Activated T-helper 2 cell treated with anti-CD3 and anti-CD28 coated beads, Interferon-gamma antibody, Interleukin-2, Interleukin-4, amounts not matched to agents 10 μg/mL and 5 μg/mL and 100 μg/mL, durations not matched to agents 14 hours and 24 hours and 36 hours (primary cell): ENCODE measurements at places on chromosomes 12 and 14. TPM values are rescaled to one million over a fixed set of nuclear protein-coding genes. Genes with fewer than 3 reads are reported as not detected.

Gene CLEC2A
- total RNA-seq, result not detected in 2 replicates

Gene FITM1
- 1.0 and 1.2 TPM in 2 replicates for total RNA-seq

Gene IGF1
- total RNA-seq, result 1.6 and 2.0 TPM in 2 replicates

Gene ETFBKMT
- 0.37 and 0.39 TPM in 2 replicates for total RNA-seq

Gene COPS7A
- total RNA-seq, result 33.0 and 35.6 TPM in 2 replicates

Gene ADCY4
- total RNA-seq, result 1.5 and 2.3 TPM in 2 replicates

Gene HHIPL1
- total RNA-seq, result not detected in 2 replicates

Gene SLC10A1
- total RNA-seq, result not detected in 2 replicates

Gene KLHL33
- total RNA-seq, result 0.07 TPM in 1 of 2 replicates, not detected in the other

Gene C1RL
- total RNA-seq, result 20.2 and 28.7 TPM in 2 replicates

Gene VDR
- total RNA-seq, result 312 and 317 TPM in 2 replicates

Gene RNASE2
- total RNA-seq, result not detected in 2 replicates

Gene TAS2R7
- total RNA-seq, result not detected in 2 replicates

Gene ACTR10
- total RNA-seq, result 38.2 and 39.8 TPM in 2 replicates

Gene USP15
- total RNA-seq, result 82.4 and 91.1 TPM in 2 replicates

DNA sequence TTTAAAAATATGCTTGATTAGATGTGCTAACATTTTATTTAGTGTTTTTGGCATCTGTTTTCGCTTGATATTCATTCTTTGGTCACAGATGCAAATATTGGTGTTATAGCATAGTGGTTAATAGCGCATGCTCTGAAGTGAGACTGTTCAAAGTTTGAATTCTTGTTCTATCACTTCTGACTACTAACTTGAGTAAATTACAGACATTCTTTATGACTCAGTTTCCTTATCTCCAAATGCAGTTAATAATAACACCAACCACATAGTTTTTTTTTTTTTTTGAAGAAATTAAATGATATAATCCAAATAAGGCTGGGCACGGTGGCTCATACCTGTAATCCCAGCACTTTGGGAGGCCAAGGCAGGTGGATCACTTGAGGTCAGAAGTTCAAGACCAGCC is 81.0 kb downstream of the TMX1 start:
- no peak for DNase-seq

GRCh38 chr12:50662116-50662510 is 101.8 kb upstream of the ATF1 start:
- no peak for DNase-seq

DNA sequence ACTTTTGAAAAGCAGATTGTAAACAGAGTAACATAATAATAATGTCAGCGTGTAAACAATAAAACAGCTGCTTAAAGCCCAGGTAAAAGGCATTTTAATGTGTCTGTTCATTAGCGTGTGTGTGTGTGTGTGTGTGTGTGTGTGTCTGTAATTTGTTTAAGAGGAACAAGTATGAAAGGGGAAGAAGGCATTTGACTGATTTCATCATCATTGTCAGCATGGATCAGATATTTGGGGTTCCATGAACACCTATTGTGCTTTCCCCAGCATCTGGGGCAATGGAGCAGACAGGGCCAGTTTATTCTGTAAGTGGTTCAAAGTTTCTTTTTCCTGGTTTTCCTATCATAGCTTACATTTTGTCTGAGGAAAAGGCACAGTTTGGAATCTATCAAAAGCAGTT is 28.9 kb downstream of the SLC25A21 start:
- DNase-seq, result no peak

DNA sequence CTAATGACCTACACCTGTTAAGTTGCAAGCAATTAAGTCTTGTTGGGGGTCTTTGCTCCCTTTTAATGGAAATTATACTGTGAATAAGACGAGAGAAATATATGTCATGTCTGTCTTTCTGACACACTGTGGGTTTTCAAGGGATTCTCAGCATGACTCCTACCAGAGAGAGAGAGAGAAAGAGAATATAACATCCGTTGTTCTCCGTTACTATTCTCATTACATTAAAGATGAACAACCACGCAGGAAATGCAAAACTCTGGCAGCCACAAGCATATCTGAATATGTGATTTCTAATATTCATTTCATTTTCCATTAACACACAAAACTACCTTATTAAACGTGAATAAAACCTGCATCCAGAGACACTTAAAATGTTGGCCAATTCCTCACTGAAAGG is 67.3 kb upstream of the EGLN3 start:
- DNase-seq, result no peak

- no peak for DNase-seq
These were observed 50.6 kb downstream of the FOXA1 start for GRCh38 chr14:37544407-37544806.

DNA sequence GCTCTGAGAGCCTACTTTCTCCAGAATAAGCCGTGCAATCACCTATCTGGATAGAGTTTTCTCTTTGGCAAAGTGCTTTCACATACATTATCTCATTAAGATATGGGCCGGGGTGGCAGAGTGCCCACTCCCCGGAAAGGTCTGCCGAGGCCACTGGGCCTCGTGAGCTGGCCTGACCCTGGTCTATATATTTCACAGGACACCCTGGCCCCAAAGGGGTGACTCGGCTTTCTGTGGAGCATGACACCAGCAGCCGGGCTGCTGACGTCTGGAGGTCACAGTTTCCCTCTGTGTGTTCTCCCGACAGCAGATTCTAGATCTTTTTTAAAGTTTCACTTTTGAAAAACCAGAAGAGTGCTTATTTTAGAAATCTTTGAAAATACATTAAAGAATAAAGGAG is 27.9 kb upstream of the ATP2A2 start:
- DNase-seq, result no peak

DNA sequence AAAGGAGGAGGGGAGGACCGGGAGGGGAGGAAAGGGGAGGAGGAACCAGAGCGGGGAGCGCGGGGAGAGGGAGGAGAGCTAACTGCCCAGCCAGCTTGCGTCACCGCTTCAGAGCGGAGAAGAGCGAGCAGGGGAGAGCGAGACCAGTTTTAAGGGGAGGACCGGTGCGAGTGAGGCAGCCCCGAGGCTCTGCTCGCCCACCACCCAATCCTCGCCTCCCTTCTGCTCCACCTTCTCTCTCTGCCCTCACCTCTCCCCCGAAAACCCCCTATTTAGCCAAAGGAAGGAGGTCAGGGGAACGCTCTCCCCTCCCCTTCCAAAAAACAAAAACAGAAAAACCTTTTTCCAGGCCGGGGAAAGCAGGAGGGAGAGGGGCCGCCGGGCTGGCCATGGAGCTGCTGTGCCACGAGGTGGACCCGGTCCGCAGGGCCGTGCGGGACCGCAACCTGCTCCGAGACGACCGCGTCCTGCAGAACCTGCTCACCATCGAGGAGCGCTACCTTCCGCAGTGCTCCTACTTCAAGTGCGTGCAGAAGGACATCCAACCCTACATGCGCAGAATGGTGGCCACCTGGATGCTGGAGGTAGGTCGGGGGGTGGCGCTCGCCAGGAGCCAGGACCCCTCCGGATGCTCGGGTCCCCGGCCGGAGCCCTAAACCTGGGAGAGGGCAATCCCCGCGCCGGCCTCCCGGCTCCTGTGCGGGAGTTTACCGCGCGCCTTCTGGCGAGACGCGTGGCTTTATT is at the start of gene CCND2:
Gene CCND2 (plus strand): TSS at position 111 of the 744 bp plus-strand sequence. CDS start 279 bp downstream, at position 390.
- DNase-seq, result peak; percentile 76

GRCh38 chr12:84689638-84690037 is 223.0 kb downstream of the SLC6A15 start:
- DNase-seq, result no peak

DNA sequence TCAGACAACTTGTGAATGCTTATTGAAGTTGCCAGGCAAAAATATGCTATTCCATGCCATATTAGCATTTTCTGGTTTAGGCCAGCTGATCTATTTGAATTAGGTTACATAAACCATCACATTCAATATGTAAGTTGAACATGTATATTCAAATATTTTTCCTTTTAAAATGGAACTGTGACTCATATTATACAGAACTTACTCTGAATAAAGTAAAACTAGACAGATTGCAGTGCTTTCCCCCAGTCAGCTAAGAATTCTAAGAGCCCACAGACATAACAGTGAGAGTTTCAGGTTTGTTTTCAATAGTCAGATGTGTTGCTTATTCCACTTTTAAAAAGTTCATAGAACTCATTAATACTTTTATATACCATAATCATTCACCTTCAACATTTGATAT is 119.8 kb downstream of the MGST1 start:
- DNase-seq, result no peak

GRCh38 chr12:43436597-43436996 is 115.4 kb downstream of the ADAMTS20 start:
- DNase-seq, result no peak

DNA sequence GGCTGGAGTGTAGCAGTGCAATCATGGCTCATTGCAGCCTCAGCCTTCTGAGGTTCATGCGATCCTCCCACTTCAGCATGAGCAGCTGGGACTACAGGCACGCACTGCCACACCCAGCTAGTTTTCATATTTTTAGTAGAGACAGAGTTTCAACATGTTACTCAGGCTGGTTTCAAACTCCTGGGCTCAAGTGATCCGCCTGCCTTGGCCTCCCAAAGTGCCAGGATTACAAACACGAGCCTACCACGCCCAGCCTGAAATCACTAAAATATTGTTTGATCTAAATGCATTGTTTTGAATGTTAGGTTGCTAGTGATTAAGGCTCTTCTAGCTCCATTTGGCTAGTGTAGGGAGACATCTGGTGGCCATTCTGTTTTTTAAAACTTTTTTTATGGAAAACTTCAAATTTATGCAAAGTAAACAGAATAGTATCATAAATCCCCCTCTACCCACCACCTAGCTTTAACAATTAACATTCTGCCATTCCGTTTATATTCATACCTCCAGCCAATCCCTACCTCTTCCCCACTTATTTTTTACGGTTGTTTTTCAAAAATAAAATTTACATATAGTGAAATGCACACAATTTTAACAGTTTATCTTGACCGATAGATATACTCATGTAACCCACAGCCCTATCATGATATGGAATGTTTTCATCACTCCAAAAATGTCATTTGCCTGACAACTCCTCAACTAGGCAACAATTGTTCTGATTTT is 37.8 kb downstream of the MYO1H start:
- DNase-seq, result no peak

DNA sequence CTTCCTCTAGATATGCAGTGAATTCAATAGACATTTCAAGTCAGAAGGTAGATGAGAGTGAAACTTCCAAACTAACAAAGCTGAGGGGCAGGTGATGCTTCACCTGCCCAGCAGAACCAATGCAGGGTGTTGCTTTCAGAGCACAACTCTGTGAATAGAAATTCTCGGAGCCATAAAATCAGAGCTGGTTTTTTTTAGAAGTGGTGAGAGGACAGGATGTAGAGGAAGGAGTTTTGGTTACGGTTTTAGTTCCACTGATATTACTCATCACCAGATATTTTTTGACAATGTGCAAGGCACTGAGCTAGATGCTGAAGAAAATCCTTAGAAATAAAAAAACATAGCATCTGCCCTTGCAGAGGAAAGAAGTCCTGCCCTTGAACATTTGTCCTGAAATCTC is 62.2 kb downstream of the BMP4 start:
- no peak for DNase-seq

- no peak for DNase-seq
These were observed 196.6 kb upstream of the EGLN3 start for GRCh38 chr14:34147461-34147860.

- no peak for DNase-seq
These were observed 62.2 kb downstream of the PRMT8 start for GRCh38 chr12:3553221-3553620.

DNA sequence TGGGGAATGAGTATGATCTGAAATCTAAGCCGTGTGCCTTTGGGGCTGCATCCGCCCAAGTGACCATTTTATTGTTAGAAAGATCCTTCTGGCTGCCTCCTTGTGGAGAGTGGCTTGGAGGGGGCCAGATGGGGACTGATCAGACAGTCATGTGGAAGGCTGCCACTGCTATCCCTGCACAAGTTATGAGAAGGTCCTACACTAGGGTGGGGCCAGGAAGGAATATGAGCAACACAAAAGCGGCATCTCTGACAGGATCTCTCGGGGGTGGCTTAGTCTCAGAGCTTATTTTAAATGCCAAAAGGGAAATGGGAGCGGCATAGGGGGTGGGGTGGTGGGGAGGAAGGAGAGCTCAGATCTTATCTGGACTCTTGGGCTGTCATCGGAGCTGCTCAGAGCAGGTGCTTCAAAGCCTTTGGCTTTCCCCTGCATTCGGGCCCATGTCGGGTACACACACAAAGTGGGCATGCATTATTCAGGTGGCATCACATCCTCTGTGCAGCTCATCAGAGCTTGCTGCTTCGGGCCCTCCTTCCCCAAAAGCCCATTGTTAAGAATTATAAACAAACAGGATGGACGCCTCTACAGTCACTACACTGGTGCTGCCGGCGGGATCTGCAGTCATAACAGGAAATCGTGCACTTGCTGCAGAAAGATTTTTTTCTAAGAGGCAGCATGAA is 805.4 kb downstream of the VRK1 start:
- DNase-seq, result peak; percentile 72

DNA sequence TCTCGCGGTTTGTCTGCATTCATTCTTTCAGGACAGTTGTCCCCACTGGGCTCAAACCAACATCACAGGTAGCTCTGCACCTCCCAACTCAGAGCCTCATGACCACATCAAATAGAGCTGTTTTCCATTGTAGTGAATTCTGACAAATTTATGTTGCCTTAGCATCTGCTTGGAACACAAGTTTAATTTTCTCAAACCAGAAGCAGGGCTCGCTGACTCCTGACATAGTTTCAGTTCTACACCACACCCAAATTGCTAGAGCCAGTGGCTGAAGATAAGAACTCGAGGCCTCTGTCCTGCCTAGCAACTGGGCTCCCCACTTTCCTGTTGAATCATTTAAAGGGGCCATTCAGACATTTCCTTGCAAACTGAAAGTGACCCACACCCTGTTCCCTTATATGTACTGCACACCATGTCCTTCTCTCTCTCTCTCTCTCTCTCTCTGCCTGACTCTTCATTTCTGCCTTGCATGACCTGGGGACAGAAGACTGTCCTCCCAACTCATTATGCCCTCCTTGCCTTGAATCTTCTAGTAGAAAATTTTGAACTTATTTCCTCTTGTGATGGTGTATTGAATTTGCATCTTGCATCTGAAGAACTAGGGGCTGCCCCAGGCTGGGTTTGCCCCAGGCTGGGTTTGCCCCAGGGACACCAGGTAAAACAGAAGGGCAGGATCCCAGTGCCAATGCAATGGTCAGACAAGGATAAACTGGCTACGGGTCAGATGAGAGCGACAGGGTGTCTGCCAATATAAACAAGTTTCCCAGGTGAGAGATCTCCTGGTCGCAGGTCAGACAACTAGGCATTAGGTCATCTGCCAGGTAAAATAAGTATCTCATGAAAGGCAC is 9.7 kb upstream of the WSCD2 start:
- peak; percentile 20 for DNase-seq

- DNase-seq, result no peak
These were observed 651.5 kb downstream of the FSCB start for GRCh38 chr14:43855556-43855955.

DNA sequence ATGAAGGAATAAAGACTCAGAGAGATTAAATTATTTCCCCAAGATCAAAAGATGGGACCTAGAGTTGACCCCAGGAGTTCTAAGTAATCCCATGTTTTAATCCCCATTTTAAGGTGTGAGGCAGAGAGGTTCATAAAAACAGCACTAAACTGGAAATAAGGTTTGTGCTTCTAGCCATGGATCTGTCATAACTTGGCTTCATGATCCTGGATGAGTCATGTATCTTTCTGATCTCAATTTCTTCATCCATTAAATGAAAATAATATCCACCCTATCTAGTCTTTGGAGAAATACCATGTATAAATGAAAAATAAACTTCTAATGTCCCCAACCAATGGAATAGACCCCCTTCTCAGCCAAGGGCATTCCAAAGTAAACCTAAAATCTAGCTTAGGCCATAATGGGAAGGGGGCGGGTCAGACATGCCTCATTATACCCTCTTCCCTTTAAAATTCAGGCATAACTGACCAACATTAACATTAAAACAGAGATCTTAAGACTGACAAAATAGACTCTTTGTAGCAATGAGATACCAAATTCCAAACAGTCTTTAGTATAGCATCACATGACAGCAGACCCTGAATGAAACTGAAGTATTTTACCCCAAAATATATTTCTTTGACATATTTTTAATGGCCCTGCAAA is 47.8 kb downstream of the SLC41A2 start:
- no peak for DNase-seq
